Bronchial epithelial cell (primary cell): ENCODE measurements at places on chromosomes 13 and 19. TPM values are rescaled to one million over a fixed set of nuclear protein-coding genes. Genes with fewer than 3 reads are reported as not detected.
A peak's percentile ranks its signal among the peaks of the same experiment; 100 is the strongest.

Gene SULT2A1
- not detected in 2 replicates for total RNA-seq

Gene ATP4B
- total RNA-seq = not detected in 2 replicates

Gene MOB3A
- total RNA-seq = 15.8 and 19.5 TPM in 2 replicates

Gene LRRC4B
- total RNA-seq = not detected in 2 replicates

Gene TUBA3C
- total RNA-seq = not detected in 2 replicates

DNA sequence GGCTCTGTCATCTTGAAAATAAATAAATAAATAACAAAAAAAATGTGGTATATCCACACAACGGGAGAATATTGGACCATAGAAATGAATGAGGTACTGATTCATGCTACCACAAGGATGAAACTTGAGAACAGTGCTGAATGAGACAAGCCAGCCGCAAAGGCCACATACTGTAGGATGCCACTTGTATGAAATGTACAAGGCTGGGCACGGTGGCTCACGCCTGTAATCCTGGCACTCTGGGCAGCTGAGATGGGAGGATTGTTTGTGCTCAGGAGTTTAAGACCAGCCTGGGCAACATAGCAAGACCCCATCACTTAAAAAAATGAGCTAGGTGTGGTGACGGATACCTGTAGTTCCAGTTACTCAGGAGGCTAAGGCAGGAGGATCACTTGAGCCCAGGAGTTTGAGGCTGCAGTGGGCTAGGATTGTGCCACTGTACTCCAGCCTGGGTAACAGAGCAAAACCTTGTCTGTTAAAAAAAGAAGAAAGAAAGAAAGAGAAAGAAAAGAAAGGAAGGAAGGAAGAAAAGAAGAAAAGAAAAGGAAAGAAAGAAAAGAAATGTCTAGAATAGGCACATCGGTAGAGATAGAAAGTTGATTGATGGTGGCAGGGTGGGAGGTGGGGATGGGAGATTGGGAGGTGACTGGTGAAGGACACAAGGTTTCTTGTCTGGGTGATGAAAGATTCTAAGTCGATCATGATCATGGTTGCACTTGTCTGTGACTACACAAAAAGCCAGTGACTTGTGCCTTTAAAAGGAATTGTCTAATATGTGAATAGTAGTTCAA lies 20.3 kb downstream of the HPN start:
- peak; percentile 47 for DNase-seq

GRCh38 chr13:37118016-37118415 lies 12.6 kb upstream of the CSNK1A1L start:
- DNase-seq = no peak

DNA sequence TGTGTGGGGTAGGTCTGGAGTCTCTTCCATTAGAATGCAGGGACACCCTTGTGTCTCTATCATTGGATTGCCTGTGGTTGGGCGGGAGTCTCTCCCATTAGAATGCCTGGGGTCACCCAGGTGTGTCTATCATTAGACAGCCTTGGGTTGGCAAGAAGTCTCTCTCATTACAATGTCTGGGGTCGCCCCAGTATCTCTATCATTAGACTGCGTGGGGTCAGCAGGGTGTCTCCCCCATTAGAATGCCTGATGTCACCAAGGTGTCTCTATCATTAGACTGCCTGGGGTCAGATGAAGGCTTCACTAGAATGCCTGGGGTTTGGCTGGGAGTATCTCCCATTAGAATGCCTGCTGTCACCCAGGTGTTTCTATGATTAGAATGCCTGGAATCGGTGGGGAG lies 1539.0 kb downstream of the UQCRFS1 start:
- no peak for DNase-seq

- DNase-seq = no peak
These were observed at the start of gene SIGLEC10 for GRCh38 chr19:51417107-51417809. SIGLEC10 (minus strand) TSS chr19:51417642; CDS start chr19:51417581, 61 bp downstream.

DNA sequence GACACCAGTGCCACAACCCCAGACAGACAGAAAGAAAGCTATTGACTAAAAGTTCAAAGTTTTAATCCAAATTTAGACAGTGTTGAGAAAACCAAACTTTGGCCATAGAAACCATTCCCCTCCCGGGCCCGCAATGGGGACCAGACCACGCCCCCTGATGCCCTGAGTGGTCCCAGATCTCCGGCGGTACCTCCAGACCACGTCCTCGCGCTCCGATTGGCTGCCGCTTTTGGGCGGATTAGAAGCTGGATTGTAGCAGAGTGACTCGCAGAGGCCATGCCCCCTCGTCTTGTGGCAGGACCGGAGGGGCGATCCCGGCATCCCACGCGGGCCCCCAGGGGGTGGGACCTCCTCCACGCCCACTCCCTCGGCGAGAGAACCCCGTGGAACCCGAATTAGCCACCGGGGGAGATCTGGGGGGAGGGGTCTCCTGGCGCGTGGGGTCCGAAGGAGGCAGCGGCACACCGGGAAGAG lies 797 bp upstream of the HSD17B14 start:
- peak; percentile 59 for DNase-seq

DNA sequence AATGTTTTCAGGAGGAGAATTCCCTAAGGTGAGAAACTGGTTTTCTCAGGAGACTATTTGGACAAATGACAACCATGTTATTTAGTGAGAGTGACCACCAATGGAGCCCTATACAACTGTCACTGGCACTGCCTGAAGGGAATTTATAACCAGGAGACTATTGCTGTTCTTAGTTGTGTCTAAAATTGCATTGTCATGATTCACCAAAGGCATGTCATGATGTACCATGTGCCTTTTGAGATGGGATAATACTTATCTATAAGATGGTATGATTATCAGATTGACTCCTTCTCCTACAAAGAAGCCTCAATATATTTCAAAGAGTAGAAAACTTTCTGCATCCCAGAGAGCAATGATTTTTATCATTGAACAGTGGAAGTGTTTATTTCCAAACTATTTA lies 739.4 kb upstream of the GPC6 start:
- no peak for DNase-seq

- DNase-seq = peak; percentile 54
These were observed 16.0 kb downstream of the GNA15 start for GRCh38 chr19:3151563-3152418.

DNA sequence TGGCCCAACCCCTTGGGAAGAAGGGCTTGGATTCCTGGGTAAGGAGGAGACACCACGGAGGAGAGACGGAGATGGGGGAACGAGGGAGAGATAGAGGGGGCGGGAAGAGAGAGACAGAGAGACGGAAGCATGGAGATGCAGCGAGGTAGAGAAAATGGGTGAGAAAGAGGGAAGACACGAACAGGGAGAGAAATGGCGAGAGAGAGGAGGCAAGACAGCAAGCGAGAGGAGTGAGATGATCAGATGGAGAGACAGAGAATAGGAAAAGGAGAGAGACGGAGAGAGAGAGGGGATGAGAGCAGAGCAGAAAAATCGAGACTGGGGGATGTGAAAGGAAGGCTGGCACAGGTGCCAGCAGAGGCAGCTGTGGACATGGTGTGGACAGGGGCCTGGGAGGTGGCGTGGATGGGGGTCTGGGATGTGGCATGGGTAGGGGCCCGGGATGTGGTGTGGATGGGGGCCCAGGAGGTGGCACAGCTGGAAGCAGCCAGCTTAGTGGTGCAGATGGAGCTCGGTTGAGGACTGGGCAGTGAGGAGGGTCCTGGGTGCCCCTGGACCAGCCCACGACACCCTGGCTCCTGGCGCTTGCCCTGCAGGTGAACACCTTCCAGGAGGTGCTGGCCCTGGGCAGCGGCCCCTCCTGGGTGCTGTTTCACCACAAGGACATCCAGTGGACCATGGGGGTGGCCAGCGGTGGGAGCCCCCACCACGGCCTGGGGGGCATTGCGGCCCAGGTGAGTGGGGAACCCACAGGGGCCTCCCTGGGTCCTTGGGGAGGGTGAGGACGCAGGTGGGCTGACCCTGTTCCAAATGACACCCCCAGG lies 33.9 kb downstream of the HPN start:
- no peak for DNase-seq

DNA sequence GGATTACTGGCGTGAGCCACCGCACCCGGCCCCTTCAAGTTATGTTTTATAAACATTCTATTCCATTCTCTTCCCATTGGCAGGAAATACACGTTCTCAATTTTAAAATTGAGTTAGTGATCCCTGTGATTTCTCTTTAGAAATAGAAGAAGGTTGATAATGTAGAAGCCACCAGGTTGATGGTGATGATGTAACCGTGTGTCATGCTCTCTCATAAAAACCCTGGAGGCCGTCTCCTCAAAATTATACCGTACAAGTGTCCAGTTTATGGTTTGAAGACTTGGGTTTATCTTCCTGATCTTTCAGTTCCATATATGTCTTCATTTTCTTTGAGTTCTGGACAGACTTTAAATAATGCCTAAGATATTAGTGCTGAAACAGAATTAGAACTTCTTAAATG lies 32.2 kb downstream of the COG3 start:
- DNase-seq = no peak

DNA sequence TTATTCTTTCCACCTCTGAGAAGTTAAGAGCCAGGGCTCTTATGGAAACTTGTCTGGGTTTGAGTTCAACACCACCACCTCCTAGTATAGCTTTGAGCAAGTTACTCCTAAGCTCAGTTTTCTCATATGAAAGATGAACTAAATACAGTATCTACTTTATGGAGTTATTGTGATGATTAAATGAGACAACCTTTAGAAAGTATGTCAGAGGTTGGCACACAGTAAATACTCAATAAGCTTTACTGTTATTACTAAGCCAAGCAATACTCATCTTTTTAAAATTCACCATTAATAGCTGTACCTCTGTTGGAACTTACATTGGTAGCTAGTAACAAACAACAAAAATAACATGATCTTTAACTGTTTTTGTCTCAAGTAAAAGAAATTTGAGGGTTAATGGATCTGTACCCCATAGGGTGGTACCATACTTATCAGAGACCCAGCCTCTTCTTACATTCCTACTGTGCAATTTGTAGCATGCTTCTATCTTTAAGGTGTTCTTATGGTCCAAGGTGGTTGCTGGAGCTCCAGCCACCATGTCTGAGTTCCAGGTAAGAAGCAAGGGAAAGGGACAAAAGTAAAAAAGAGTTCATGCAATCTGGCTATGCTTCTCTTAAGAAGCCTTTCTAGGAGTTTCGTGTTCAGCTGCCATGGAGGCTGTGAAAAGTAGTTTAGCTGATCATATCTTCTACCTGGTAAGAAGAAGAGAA lies 24.1 kb upstream of the NDFIP2 start:
- DNase-seq = no peak

DNA sequence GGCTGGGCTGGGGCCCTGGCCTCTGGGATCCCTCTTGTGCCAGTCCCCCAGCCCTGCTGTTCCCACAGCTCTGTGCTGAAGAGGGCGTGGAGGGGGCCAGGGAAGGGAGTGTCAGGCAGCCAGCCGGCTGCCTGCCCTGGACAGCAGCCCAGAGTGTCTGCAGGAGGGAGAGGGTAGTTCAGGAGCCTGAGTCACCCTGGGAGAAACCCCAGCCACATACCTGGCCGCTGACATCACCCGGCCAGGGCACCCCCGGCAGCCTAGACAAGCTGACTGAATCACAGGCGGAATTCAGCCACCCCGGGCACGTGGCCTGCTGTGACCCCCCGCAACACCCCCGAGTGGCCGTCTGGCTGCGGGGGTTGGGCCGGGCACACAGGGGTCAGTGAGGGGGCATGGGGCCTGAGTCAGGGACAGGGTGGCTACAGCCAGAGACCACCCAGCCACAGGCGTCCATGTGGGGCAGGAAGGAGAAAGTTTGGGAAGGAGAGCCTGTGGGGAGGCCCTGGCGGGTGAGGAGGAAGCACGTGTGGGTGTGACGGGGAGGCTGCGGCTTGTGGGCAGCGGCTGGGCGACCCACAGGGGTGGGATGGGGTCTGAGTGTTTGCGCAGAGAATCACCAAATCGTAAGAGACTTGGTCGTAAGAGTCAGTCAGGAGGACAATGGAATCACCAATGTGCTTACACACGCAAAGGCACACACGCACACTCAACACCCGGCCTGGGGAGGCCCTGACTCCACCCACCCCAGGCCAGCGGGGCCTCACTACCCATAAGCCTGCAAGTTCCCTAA lies 11.9 kb upstream of the FOSB start:
- DNase-seq = peak; percentile 97

DNA sequence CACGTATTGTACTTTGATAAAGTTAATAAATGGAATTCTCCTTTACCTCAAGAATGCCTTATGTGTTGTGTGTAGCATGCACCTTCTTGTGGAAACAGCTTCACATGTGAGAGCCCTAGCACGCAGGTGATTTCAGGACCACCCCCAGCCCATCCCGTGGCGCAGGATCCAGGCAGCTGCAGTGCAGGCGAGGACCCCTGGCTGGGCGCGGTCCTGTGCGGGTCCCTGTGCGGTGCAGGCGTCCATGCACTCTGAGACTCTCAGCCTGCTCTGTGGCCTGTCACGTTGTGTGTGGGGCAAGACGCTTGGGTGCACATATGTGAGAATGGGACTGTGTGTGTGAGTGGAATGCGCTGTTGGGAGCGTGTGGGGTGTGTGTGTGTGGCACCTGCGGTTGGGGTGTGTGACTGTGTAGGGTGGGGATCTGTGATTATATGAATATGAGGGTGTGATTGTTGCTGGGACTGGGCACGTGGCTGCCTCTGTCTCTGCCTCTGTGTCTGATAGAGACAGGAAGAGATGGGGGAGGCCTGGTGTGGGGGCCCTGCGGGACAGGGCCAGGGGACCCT lies 30.8 kb downstream of the WTIP start:
- DNase-seq = no peak
